G401 (cell line): ENCODE measurements at places on chromosomes 7 and 10. TPM values are rescaled to one million over a fixed set of nuclear protein-coding genes. Genes with fewer than 3 reads are reported as not detected.

DNA sequence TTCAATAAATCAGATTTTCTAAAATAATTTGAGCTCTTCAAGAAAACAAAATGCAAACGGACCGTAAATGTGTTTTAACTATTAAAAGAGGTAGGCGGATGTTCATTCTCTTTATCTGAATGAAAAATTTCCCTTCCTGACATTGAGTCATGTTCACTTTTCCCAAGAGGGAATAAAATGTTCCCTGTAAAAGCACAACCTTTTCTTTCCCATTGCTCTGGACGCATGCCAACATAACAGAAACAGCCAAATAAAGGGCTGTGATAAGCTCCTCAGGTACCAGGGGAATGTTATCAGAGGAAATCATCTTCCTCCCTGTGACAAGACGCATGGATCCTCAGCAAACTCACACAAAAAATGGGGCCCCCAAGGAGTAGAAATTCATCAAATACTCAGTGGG, 251.8 kb downstream of the MTERF1 start:
- DNase-seq, result peak; percentile 89

GRCh38 chr10:89793649-89794254, 92.4 kb downstream of the KIF20B start:
- DNase-seq, result peak; percentile 45

The OR2A1 gene
- not detected in 2 replicates for total RNA-seq

The SLC18A3 gene
- total RNA-seq, result not detected in 2 replicates

DNA sequence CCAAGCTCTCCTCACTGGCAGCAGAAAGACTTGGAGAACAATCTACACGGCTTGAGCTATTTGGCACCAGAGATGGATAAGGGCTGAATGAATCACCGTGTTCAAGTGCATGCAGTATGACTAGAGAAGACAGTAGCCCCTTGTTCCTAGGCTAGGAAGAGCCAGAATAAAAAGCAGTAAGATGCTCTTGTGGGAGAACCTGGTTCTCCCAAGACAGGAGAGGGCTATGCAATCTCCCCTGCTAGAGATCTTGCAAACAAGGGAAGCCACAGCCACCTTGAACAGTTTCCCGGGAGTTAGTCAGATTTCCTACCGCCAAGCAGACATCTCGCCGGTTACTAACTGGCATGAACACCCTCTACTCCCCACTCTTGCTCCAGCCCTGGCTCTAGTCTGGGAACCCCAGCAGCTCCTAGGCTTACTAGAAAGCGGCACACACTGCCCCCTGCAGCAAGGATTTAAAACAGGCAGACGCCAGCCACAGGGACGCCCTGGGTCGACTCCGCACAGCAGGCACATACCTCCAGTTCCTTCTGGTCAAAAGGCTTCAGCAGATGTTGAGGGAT, 107.3 kb downstream of the SMURF1 start:
- peak; percentile 85 for DNase-seq

DNA sequence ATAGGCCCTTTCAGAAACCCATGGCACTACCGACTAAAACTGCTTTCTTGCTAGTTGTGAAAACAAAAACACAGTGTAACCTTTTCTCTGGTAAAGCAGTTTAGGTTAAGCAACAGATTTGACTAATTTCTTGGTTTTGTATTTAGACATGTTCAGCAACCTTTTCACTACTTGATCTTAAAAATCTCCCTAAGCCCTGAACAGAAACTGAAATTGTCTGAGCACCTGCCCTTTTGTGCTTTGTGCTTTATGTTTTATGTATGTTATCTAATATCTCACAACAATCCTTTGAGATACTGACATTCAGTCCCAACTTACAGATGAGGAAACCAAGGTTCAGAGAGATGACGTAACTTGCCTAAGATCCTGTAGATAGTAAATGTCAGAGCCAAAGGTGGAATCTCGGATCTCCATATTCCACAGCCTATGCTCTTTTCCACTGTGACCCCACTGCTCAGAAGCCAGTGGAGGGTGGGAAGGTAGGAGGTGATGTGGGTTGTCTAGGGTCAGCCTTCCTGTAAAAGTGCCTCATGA, 146.6 kb downstream of the LCOR start:
- DNase-seq, result no peak

DNA sequence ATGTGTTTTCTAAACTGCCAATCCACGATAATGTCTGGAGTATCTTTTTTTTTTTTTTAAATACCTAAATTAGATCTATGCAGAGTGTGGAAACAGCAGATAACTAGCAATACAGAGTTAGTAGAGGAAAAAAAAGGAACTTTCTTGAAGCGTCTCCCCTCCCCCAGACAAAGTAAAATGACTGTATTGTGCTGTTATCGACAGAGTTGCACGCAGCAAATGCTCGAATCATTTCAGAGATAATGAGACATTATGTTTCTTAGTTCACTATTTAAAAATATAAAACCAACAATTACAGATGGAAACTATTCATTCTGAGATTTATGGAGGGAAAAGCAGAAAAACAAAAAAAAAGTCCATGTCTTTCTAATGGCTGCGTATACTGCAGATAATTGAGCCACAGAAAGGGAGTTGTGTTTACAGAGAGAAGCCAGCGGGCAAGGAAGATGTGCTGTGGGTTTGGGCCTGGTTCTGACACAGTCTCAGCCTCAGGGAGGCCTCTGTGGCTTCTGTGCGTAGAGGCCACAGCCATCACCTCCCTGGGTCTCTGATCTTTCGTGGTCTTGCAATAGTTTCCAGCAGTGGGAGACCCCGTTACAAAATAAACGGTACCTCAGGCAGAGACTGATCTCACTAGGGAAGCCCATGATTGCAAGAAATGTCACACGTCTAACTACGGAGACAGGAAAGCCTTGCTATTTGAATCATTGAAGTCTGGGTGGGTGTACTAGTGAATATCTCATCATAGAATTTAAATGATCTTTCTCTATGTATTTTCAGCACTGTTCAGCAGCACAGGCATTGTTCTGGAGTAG, 19.1 kb upstream of the KLF6 start:
- DNase-seq, result no peak

GRCh38 chr7:27640884-27641574, 21.7 kb downstream of the HIBADH start:
- DNase-seq, result no peak

DNA sequence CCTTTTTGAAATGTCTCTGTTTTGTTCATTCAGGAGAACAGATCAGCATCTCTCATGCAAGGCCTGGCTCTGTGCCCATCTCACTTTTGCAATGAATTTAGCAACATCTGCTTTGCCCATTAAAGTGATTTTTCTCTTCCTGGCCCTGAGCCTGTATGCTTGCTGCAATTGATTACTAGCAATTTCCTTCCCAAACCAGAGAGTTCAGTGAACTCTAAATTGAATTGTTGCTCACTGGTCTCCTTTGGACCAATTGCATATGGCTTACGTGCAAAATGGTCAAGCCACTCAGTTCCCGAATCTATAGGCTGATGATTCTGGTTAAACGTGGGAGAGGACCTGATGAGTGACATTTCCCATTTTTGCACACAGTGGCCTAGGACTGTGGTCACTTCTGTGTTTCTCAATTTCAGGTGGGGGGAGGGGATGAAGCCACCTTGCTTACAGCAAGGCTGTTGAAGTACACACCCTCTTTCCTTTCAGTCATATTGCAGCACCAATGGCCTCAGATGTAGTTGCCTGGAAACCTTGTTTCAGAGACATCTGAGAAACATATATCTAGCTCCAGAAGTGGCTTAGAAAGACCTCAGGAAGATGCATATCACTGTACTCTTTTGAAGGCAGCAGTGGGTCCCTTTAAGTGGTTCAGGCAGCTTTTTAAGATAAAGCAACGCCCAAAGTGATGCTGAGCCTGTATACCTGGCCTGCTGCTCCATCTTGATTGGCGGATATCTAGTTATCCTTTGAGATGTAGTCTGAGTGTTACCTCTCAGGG, 201.4 kb downstream of the PTEN start:
- DNase-seq, result no peak

DNA sequence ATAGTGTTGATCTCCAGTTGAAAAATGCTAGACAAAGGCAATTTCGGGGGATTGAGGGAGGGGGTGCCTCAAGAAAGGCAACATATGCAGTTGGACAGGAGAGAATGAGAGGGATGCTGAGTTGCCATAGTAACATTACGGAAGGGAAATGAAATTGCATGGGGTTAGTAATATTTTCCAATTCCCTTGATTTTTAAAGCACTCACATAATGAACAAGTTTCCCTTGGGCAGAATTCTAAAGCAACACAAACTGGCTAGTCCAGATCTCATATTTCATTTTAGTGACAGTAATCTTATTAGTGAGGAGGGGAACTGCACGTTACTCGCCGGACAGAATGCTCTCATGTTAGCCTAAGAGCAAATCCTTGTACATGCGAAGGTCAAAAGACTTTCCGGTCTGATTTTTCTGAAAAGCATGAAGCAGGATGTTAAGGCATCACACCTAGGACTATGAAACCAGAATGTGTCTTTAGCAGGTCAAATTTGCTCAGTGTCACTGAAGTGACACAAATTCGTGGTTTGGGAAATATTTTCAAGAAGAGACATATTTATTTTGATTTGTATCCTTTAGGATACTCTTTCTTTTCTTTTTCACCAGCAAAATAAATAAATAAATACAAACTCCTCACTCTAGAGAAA, 165.5 kb downstream of the ANK3 start:
- DNase-seq, result no peak

The HOXA7 gene
- 4.4 and 7.1 TPM in 2 replicates for total RNA-seq

GRCh38 chr7:45080958-45081669, 7.7 kb downstream of the NACAD start:
- DNase-seq, result no peak

The ZNF800 gene
- 8.1 and 9.4 TPM in 2 replicates for total RNA-seq

GRCh38 chr7:48390388-48391327, 219.4 kb downstream of the ABCA13 start:
- DNase-seq, result no peak

The CLCN1 gene
- total RNA-seq, result not detected in 2 replicates

GRCh38 chr7:85565276-85565675, 378.4 kb upstream of the SEMA3D start:
- DNase-seq, result no peak

DNA sequence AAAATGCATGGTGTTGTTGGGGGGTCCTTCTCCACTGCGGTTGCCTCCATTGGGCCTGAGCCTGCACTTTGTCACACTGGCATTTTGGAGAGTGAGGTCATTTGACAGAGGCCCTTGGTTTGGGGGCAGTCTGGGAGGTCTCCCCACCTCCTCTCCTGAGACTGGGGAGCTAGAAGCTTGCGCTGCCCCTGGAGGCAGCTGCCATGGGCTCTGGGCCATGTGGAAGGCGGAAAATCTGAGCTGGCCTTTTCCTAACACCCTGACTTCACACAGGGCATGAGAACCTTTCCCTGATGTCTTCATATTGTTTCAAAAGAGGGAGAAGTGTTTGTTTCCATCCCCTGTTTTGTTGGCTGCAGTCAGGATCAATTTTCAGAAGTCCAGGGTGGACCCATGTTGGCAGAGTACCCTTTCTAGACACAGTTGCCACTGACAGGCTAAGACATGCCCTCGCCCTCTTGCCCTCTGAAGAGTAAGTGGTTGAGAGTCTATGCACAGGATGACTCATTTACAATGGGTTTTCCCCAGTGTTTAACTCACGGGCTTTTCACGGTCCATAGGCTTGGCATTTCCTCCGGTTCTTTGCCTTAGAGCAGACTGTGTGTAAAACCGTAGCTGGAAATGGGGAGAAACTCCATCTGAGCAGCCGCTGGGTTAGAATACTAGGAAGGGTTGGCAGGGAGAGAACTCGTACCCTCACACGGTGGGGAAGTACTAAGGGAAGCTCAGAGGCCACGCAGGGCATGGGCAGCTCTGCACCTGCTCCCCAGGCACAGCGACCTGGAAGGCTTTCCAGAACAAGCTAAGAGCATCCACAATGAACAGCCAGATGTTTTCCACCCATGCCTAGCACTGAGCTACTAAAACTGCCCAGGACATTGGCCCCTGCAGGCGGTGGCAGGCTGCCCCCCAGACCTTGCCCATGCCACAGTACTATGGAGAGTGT, 655.0 kb downstream of the SDK1 start:
- DNase-seq, result no peak

- no peak for DNase-seq
These were observed 91.4 kb downstream of the FAM107B start for GRCh38 chr10:14683256-14683655.

- no peak for DNase-seq
These were observed 17.6 kb upstream of the FAM221A start for GRCh38 chr7:23662124-23662983.

GRCh38 chr7:4725850-4726450, 43.9 kb downstream of the FOXK1 start:
- no peak for DNase-seq

- DNase-seq, result no peak
These were observed 16.2 kb upstream of the LRRN3 start for GRCh38 chr7:111074748-111075146.

DNA sequence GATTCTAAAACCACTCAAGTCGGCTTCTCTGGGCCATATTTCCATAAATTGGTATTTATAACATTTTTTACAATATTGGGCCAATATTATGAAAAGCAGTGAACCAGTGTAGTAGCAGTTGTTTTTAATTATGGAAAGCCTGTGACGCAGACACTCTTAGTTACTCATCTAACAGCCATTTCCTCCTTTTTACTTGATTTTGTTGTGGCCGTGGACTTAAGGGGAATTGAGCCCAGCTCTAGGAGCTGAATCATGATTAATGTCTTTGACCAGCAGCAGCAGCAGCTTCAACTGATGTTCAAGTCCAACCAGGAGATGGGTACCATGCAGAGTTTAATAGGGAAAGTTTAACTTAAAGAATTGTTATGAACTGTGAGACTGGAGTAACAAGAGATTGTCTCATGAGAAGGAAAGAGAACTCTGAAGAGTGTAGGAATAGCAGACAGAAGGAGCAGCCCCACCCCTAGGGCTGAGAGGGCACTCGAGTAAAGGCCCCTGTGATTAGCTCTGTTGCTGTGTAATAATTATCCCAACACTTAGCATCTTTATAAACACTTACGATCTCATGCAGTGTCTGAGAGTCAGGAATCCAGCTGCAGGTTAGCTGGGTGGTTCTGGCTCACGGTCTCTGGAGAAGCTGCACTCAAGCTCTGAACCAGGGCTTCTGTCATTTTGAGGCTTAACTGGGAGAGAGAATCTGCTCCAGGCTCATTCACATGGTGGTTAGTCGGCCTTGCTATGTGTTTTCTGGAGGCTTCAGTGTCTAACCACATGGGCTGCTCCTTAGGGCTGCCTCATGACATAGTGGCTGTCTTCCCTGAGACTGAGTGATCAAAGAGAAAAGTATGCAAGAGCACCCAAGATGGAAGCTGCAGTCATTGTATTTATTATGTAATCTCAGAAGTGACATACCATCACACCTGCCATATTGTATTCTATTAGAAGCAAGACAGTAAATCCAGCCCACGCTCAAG, 4.6 kb downstream of the LANCL2 start:
- DNase-seq, result no peak
